ENCODE measurements at places on chromosomes 7 and 10.

GRCh38 chr10:74021248-74022055 is 23.5 kb downstream of the VCL start:
- no peak for DNase-seq

GRCh38 chr10:59724098-59724938 is 14.7 kb upstream of the SLC16A9 start:
- DNase-seq, result no peak

GRCh38 chr7:1547777-1548437 is 8.1 kb downstream of the TMEM184A start:
- DNase-seq, result no peak

GRCh38 chr10:130648807-130649206 is 512.6 kb downstream of the GLRX3 start:
- DNase-seq, result no peak

GRCh38 chr7:36617408-36617807 is 106.9 kb downstream of the AOAH start:
- DNase-seq, result no peak

- DNase-seq, result no peak
Measured at GRCh38 chr7:20113427-20114027, 103.7 kb downstream of the MACC1 start.

DNA sequence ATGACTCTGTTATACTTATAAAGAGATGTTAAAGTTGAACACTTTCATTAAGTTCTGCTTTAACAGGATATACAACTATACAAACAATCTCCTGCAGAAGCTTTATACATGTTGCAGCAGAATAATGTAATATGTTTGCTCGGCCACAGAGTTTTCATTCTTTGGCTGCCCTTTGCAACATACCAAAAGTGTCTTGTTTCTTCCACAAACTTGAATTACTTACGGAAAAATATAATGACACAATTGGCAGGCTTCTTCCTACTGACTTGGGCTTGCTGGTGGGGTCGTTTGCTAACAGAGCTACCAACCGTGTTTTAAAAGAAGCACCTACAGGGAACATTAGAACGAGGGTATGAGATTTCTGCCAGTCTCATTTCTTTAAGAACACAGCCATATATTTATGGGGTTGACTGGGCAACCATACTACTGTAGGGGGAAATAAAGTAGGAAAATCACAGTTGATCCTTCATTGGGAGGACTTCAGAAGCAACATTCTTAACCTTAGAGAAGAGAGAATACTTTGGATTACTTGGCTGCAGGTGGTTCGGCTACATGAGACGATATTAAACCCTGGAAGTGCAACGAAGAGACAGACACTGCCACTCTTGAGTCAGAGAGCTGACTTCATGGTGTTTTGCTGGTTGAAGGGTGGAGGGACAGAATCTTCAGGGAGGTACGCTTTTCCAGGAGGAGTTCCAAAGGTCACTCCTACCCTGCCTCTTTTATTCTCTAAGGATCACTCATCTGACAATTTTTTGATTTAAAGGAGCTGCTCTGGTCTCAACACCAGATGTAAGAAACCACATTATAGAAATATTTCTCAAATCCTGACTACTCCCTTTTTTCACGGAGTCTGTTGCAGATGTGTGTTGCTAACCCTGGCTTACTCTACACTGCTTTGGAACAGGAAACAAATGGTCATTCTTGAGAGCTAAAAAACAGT is 123.9 kb downstream of the SEMA3C start:
- no peak for DNase-seq

DNA sequence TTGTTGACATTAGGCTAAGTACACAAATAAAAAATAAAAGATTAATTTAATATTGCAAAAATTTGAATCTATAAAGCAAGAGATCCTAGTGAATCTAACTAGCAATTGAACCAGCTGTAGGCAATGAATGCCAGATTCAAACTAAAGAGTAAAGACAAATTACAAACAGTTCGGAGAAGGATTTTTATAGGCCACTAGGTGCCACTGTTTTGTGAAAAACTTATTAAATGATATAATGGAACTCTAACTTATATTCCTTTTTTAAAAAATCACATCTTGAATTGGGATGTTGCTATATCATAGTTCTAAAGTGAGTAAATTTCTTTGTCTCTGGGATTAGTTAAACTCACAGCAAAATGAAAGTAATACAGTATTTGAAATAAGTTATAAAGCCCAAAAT is 39.1 kb upstream of the GNAI1 start:
- peak; percentile 27 for DNase-seq

DNA sequence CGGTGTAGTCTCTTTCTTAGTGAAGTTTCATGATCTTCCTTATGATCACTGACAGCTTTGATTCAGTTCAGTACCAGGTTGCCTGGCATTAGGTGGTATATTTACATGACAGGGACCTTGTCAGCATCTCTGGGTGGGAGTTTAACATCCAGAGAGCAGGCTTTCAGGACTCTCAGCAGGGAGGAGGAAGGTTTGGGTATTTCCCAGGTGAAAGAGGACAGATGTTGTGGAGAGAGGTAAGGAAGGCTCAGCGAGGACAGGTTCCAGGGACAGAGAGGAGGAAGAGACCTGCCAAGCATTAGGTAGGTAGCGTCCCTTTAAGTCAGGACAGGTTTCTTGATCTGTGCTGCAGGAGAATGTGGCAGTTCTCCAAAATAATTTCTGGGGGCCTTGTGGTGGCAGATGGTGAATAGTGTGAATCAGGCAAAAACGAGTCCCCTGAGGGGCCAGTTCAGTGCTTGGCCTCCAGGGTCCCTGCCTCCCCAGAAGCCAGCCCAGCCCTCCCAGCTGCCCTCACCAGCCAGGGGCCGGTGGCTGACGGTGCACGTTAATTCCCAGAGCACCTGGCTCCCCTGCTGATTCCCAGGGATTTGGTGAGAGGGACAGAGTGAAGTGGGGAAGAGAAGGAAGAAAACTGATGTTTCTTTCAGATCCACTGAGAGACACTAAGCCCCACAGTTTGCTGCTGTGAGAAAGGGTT is 82.0 kb downstream of the VWC2 start:
- DNase-seq, result no peak

GRCh38 chr10:4214908-4215307 is 429.9 kb upstream of the KLF6 start:
- no peak for DNase-seq

All from dermis microvascular lymphatic vessel endothelial cell (primary cell).